Bronchial epithelial cell (primary cell): ENCODE measurements at places on chromosomes 16 and 17. TPM values are rescaled to one million over a fixed set of nuclear protein-coding genes. Genes with fewer than 3 reads are reported as not detected.

DNA sequence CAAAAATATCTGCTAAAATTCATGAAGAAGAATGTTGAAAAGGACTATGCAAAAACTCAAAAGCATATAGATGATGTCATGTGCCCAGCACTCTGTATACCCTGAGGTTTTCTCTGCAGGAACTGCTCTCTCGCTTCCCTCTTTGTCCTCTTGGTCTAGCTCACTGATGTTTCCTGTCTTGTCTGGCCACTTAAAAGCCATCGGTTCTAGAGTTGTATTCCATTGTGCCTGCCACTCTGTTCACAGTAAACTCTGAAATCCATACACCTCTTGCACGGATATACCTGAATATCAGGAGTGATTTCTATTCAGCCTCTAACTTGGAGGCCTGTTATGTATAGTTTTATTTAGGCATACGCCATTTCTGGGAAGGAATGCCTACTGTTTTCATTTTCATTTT is 101.0 kb upstream of the CNTNAP4 start:
- DNase-seq = no peak

DNA sequence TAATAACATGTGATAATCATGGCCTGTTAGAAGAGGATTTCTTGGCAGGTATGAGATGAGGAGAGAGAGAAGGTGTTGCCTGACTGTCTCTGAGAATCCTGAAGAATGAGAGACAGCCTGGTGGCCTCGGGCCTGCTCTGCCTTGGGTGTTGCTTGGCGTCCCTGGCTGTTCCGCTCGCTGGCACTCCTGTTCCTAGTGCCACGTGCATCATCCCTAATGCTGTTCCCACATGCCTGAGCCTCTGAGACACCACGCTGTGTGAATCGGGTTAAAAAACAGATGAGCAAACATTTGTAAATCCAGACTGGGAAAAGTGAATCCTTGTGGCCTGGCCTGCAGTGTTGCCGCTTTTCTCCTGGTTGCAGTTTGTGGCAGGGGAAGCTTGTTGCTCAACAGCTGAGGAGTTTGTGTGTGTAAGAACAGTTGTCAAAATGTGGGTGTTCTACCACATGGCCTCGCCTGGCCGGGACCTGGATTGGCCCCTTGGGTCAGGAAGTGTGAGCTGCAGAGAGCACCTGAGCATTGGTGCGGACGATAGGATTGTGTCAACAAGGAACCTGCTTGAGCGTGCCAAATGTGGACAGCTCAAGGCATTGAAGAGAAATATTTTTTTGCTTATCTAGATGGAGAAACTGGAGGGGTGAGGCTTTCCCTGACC is 22.0 kb downstream of the UBN1 start:
- peak; percentile 74 for DNase-seq

GRCh38 chr16:57689762-57690558 is 4.6 kb upstream of the DRC7 start:
- DNase-seq = no peak

GRCh38 chr16:8720080-8720966 is 45.9 kb downstream of the ABAT start:
- peak; percentile 23 for DNase-seq

KRTAP3-2 gene
- total RNA-seq = not detected in 2 replicates

DNA sequence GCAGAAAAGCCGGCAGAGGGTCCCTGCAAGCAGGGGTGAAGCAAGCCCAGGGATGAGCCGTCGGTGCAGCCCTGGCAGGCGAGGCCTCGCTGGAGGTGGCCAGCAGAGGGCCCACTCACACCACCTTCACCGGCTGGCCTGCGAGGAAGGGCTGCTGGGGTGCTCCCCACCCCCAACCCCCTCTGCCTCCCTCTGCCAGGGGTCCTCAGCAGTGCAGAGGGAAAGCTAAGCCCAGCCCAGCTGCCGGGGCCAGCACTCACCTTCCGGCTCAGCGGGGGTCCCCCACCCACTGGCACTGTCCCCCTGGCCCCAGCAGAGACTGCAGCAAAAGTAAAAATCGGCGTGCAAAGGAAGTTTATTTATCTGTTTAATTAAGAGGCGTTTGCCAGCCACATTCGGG is 113.4 kb downstream of the ENGASE start:
- no peak for DNase-seq

GNAO1 gene
- total RNA-seq = under 0.01 TPM in 1 of 2 replicates, not detected in the other

GRCh38 chr17:37340804-37341203 is 35.0 kb upstream of the C17orf78 start:
- DNase-seq = no peak
